ENCODE measurements at places on chromosomes 7 and 10.

DNA sequence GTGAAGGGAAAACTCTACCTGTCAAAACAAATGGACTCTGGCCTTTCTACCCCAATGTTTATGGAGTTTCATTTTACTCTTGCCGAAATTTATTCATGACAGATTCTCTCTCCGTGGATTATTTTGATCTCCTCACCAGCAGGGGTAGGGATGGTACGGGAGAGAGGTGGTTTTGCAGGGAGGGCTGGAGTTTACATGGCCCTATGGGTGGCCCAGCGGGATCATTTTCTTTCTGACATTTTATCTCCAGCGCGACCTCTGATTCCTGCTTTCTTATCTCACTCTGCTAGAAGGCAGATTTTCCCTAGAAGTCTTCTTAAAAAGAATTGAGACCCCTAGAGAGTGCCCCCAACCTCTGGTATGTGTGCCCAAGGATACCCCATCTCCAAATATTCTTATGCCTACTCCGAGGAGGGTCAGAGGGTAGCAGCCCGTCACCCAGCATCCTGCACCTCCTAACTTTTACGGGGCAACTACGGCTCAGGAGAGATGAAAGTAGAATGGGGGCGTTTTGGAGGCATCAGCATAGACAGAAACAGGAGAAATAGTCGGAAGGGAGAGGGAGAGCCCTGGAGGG lies 10.1 kb upstream of the GATA3 start:
- no peak for DNase-seq

DNA sequence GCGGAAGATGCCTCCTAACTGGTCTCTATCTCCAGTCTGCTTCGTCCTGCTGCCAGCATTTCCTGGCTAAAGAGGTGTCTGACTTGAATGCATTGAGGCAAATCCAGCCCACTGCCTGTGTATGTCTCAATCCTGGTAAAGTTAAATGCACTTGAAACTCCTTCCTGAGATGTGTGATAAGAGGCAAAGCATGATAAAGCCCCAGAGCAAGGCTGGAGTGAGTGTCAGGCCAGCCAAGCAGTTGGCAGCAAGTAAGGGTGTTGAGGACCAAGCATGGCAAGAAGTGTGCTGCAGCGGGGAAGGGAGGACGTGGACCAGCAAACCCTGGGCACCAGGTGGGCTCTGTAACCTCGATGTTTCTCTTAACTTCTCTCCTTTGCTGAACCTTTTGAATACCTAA lies 29.1 kb downstream of the LRRC18 start:
- DNase-seq: no peak

- no peak for DNase-seq
Observed at GRCh38 chr7:150897502-150898474, 45.5 kb downstream of the AOC1 start.

DNA sequence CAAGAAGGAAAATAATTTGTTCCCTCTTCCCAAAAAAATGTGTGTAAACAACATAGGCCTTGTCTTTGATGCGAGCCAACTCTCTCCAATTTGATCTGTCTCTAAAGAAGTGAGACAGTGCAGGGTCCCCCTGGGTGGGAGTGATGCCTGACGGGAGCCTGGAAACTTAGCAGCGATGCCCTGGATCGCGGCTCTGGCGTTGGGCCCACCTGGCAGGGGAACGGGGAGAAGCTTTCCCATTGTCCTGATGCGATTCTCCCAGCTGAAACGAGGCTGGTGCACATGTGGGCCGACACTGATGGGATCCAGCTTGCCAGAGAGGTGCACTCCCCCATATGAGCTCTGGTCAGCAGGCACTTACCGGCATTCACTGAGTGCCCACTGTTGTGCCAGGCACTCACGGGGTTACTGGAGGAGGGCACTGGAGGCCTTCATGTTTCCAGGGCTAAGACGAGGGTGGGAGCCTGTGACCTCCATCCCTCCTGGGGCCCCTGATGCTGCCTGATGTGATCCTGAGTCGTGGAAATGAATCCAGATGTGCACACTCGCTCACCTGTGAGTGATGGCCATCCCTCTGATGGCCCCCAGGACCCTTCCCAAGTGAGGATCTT lies 132.8 kb downstream of the PTPN20 start:
- DNase-seq: no peak

GRCh38 chr10:7756360-7756992 lies 31.3 kb downstream of the KIN start:
- DNase-seq: peak; percentile 12

GRCh38 chr10:67776371-67776770 lies 61.6 kb downstream of the DNAJC12 start:
- no peak for DNase-seq

DNA sequence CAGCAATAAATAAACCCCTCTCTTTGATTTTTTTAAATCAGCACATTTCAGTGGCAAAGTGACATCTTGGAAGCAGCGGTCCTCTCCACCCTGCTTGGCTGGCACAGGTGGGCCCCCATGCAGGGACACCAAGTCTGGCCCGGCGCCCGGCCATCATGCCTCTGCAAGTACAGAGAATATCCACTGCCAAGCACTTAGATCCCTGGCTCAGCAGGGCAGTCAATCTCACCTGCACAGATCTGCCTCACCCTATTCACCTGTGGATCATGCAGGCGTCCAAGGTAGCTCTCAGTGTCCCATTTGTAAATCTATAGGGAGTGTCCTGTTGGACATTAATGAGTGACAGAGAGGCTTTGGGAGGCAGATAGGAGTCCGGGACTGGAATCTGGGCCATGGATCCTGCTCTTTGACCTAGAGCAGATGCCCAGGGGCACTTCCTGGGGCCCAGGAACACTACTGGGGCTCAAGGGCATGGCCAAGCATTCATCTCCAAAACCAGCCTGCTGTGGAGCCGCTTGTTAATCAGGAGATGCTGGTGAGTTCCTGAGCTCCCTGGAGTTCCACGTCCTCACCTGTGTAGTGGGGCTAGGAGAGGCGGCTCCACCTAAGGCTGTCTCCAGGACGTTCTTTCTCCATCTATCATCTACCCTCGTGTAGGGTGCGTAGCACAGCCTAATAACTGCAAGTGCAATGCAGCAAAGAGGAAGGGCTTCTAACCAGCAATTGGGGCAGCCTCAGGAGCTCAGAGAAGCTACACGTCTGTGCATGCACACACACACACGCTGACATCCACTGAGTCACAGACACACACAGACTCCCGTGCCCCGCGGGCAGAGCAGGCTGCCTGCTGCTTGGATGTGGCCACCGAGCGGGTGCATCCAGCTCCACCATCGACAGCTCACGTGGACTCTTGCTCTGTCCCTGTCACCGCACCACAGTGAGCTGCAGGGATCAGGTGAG lies 123.6 kb downstream of the OAT start:
- DNase-seq: peak; percentile 95

DNA sequence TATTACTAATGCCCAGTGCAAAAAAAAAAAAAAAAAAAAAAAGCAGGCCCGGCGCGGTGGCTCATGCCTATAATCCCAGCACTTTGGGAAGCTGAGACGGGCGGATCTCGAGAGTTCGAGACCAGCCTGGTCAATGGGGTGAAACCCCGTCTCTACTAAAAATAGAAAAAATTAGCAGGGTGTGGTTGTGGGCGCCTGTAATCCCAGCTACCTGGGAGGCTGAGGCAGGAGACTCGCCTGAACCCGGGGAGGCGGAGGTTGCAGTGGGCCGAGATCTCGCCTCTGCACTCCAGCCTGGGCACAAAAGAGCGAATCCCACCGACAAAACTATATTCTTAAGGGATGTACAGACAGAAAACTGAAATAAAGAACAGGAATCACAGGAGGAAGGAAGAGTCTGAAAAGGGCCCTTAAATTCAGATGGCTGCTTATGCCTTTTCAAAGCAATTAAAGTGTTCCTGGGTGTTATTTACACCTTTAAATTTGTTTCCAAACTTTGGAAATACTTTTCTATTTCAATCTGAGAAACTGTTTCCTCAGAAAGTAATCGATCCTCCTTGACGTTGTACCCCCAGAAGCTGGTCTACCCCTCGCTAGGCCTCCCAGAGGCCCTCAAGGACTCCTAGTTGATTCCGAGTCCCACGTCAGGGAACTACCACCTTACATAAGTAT lies 2.0 kb upstream of the KMT2E start:
- no peak for DNase-seq

GRCh38 chr7:149790146-149790548 lies 16.8 kb upstream of the ZNF467 start:
- DNase-seq: no peak

DNA sequence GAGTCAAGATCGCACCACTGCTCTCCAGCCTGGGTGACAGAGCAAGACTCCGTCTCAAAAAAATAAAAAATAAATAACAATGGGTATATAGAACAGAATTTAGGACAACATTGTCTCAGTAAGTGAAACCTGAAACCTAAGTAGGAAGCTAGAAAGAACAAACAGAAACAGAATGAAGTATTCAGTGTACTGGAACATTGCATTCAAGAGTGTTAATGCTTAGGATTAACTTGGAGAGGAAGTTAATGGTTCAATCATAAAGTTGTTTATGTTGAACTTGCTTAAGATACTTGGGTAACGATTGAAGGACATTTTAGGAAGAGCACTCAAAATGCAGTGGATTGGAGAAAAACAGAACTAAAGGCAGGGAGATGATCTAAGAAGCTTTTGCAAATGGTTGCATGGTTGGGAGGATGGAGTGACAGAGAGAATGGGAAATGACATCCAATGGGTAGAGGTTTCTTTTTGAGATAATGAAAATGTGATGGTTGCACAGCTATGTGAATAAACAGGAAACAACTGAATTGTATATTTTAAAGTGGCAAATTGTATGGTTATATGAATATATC lies 233.7 kb downstream of the ADK start:
- no peak for DNase-seq

GRCh38 chr10:27663621-27664020 lies 82.0 kb downstream of the MKX start:
- no peak for DNase-seq

GRCh38 chr10:51273574-51273973 lies 199.3 kb downstream of the PRKG1 start:
- no peak for DNase-seq

GRCh38 chr10:29446327-29446726 lies 157.5 kb downstream of the LYZL1 start:
- no peak for DNase-seq

DNA sequence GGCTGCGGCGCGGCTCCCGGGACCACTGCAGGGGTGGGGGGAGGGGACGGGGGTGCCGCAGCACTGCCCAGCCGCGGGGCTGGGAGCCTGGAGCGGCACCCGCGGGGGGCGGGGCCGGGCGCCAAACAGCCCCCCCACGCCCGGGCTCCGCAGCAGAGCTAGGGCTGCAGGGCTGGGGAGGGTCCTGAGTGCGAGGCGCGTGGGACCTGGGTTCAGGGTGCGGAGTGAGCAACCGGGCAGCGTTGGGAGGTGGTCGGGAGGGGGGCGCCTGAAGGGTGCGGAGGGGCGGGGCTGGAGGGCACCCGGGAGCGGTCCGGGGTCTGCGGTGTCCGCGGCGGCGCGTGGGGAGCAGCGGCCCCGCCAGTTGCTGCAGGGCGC lies 528 bp downstream of the CAMK2G start:
- no peak for DNase-seq

DNA sequence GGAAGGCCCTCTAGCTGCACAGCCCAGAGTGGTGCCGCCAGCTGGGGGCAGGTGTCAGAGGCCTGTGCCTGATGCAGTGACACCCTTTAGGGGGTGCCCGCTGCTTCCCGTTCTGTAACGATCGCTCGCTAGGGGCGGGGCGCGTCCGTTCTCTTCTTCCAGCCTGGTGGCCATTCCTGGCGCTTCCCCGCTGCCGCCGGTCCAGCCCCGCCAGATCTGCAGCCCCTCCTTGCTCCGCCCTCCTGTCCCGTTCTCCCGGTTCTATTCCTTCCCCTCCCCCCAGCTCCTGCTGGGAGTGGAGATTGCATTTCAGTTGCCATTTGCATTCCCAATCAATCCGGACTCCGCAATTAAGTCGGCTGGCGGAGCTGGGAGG lies 39.2 kb downstream of the AGAP3 start:
- no peak for DNase-seq

Data from G401 (cell line).